ENCODE measurements at places on chromosomes 5 and 9. TPM values are rescaled to one million over a fixed set of nuclear protein-coding genes. Genes with fewer than 3 reads are reported as not detected.

Gene MLANA
- not detected for total RNA-seq

Gene ZFP37
- 6.0 TPM for total RNA-seq

Gene BARHL1
- not detected for total RNA-seq

Gene SMIM33
- total RNA-seq = not detected

GRCh38 chr5:157177953-157178352 is 2.7 kb upstream of the ITK start:
- no peak for DNase-seq

- DNase-seq = no peak
Observed at GRCh38 chr5:23330726-23331125, 176.7 kb upstream of the PRDM9 start.

DNA sequence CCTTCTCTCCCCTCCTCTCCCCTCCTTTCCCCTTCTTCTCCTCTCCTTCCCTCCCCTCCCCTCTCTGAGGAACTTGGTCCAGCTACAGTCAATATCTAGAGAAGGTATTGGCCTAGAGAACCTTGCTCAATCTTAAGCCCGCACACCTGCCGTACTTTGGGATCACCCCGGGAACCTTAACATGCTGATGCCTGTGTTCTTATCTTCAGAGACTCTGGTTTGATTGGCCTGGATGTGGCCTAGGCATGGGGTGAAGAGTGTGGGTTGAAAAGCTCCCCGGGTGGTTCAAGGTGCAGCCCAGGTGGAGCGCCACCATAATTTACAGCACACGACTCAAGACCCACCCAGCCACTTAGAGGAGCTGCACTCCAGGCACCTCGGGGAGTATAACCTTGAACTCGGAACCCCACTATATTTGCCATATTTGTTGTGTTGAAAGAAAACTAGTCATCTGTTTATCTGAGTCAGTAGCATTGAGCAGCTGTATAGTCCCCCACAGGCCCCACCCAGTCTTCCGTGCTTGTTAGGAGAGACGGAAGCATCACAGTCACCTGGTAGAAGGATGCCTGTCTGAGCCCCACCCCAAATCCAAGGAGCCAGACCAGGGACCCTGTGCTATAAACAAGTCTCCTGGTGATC is 14.4 kb upstream of the PHF19 start:
- peak; percentile 39 for DNase-seq

DNA sequence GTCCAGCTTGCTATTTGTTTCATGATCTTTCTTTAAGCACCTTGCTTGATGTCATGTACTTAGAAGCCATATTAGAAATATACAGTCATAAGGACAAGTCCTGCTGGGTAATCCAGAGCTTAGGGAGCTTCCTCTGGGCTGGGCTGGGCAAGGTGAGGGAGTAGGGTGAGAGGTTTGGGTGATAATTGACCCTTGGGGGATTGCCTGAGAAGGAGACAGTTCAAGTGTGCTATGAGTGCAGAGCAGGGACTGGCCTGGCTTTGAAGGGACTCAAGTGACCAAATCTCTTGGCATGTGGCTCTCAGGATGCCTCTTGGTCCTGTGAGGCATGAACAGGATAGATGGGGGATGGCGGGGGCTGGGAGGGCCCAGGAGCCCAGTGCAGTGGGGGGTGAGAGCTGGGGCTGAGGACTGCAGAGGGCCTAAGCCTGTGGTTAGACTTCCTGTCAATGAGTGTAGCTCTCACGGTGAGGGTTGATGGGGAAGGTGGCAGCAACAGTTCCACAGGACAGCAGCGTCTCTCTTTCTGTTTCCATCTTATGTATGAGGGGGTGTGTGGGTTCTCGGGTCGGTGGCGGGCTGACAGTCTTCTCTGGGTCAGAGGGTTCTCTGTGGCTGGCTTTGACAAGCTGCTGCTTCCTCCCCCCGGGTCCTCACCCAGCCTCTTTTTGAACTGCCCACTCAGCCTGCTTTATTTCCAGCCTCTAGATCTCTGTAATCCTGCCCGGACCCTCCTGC is 53.5 kb downstream of the RGS3 start:
- peak; percentile 41 for DNase-seq

Data from RPMI7951 (cell line).